ENCODE measurements at places on chromosomes 4 and X.
A peak's percentile ranks its signal among the peaks of the same experiment; 100 is the strongest.

GRCh38 chr4:189780391-189780790 lies 160.3 kb upstream of the FRG1 start:
- no peak for DNase-seq

GRCh38 chr4:117610706-117611308 lies 423.5 kb upstream of the NDST3 start:
- no peak for DNase-seq

- DNase-seq = peak; percentile 60
Observed at GRCh38 chrX:87805829-87806490, 288.4 kb downstream of the KLHL4 start.

GRCh38 chrX:119573840-119574393 lies 446 bp upstream of the UBE2A start:
- peak; percentile 65 for DNase-seq

GRCh38 chr4:27915822-27916221 lies 1055.2 kb downstream of the STIM2 start:
- no peak for DNase-seq

DNA sequence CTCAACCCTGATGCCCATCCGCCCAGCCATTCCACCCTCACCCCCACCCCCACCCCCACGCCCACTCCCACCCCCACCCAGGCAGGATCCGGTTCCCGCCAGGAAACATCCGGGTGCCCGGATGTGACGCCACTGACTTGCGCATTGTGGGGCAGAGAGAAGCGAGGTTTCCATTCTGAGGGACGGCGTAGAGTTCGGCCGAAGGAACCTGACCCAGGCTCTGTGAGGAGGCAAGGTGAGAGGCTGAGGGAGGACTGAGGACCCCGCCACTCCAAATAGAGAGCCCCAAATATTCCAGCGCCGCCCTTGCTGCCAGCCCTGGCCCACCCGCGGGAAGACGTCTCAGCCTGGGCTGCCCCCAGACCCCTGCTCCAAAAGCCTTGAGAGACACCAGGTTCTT lies at the start of gene MAGEA1:
Gene MAGEA1 (plus strand): TSS at position 154 of the 400 bp plus-strand sequence. CDS start 3,106 bp downstream, outside the sequence.
- DNase-seq = no peak

GRCh38 chrX:149527705-149528104 lies 13.1 kb upstream of the EOLA1 start:
- DNase-seq = peak; percentile 24

- no peak for DNase-seq
Observed at GRCh38 chr4:86449746-86450588, 90.1 kb upstream of the MAPK10 start.

- DNase-seq = peak; percentile 50
Observed at GRCh38 chr4:66590488-66591215, 920.4 kb upstream of the EPHA5 start.

DNA sequence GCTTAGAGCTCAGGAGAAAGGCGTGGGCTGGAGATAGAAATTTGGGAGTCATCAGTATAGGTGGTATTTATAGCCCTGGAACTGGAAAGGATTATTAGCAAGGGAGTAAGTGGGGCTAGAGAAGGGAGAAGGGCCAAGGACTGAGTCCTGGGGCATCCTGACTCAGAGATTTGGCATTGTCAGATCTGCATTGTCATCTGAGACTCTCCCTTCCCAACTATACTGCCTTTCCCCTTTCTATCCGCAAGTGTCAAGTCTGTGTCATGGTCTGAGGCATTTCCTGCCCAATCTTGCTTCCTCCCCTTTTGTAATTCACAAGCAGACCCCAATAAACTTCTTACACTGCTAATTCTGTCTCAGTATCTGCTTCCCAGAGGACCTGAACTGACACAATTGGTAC lies 24.4 kb upstream of the SLC25A43 start:
- DNase-seq = no peak

DNA sequence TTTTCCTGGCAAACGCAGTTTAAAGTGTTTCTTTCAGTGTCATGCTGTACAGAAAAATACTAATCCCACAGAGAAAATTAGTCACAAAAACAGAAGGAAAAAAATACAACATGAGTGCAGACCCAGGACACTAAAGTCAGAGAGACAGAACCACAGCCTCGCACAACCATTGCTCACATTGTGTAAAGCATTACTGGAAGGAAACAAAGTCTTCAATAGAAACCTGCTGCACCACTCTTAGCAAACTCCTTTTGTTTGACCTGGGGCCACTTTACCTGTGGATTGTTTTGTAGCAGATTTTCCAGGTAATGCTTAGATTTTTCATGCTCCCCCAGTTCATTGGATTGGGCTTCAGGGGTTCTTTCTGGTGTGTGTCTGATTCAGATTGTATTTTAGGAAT lies 131.8 kb upstream of the TMLHE start:
- DNase-seq = no peak

DNA sequence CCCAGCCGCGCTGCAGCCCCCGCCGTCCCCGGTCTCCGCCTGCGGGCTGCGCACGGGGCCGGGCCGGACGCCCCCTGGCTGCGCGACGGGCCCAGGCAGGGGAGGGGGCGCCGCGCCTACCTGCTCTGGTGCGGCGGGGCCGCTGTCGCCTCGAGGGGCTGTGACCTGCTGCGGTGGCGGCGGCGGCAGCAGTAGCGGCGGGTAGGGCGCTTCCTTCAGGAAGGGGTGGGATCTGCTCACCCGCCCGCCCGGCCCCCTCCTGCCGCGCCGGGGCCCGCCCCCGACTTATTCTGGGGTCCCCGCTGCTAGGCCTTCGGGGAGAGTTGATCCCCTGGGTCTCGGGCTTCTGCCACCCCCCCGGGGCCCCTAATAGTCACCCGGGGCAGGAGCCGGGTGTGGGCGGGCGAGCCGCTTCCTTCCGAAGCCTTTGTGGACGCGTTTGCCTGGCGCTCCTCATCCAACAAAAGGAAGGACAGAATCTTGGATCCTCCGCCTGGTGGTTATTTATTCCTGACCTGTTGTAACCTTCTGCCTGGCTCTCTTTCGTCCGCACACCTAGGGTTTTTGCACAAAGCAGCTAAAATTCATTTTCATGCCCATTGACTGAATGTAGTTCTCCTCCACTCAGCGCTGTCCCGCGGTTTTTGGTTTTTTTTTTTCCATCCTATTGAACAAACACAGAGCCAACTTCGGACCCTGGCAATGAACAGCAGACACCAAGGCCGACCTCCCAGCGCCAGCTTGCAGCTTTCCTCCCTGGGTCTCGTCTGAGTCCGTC lies at the start of gene TMEM150C:
Gene TMEM150C (minus strand): TSS at position 203 of the 778 bp plus-strand sequence. CDS start 57,331 bp downstream, outside the sequence.
- peak; percentile 39 for DNase-seq

GRCh38 chr4:56468097-56468422 lies 643 bp downstream of the SRP72 start:
- DNase-seq = peak; percentile 55

- DNase-seq = no peak
Observed at GRCh38 chrX:107560980-107561379, 67.3 kb upstream of the PRPS1 start.

- DNase-seq = no peak
Observed at GRCh38 chrX:72080150-72080549, 51.6 kb downstream of the RTL5 start.

- no peak for DNase-seq
Observed at GRCh38 chrX:149807747-149808458, 26.2 kb downstream of the MAGEA9 start.

GRCh38 chrX:153474718-153475117 lies 4.3 kb upstream of the HAUS7 start:
- DNase-seq = no peak

GRCh38 chr4:3868211-3869173 lies 102.3 kb downstream of the ADRA2C start:
- DNase-seq = peak; percentile 58

DNA sequence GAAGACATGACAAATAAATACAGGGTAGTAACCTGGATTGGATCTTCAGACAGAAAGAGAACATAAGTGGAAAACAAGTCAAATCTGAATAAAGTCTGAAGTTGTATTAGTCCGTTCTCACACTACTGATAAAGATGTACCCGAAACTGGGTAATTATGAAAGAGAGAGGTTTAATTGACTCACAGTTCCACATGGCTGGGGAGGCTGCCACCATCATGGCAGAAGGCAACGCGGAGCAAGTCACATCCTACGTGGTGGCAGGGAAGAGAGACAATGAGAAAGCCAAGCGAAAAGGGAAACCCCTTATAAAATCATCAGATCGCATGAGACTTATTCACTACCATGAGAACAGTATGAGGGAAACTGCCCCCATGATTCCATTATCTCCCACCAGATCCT lies 82.8 kb downstream of the USP46 start:
- no peak for DNase-seq

DNA sequence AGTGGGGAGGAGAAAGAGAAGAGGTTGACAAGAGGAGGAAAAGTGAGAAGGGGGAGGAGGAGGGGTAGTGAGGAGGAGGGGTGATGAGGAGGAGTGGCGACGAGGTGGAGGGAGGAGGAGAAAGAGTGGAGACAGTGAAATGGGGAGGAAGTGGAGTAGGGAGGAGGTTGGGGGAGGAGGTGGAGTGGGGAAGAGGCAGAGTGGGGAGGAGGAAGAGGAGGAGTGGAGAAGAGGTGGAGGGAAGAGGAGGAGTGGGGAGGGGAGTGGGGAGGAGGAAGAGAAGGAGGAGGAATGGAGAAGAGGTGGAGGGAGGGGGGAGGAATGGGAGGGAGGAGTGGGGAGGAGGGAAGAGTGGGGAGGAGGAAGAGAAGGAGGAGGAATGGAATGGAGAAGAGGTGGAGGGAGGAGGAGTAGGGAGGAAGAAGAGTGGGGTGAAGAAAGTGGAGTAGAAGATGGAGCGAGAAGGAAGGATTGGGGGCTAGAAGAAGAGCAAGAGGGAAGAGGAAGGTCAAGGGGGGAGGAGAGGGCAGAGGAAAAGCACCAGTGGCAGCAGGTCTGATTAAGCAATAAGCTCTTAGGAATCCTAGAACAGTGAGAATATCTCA lies 50.0 kb upstream of the MTNR1A start:
- DNase-seq = no peak

GRCh38 chrX:148763896-148764295 lies 263.5 kb downstream of the AFF2 start:
- no peak for DNase-seq

DNA sequence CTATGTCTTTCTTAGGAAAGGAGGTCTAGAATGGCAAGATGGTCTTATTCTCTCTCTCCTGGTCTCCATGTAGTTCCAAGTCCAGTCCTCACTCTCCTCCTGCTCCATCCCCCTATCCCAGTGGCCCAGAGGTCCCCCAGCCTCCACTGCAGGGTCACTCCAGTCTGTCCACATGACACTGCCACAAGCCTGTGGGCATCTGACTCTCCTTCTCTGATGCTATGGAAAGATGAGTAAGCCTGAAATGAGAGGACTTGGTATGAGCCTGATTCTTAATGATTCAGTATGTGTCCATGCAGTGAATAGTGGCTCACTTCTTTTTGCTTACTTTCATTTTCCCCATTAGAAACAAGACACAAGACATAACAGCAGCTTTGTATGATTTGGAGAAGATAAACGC lies 516.8 kb upstream of the ADGRL3 start:
- peak; percentile 20 for DNase-seq

GRCh38 chr4:118367872-118368271 lies 15.1 kb upstream of the PRSS12 start:
- no peak for DNase-seq

- peak; percentile 55 for DNase-seq
Observed at GRCh38 chrX:13087322-13088155, 43.1 kb upstream of the FAM9C start.

GRCh38 chr4:107548211-107548905 lies 171.7 kb downstream of the PAPSS1 start:
- DNase-seq = peak; percentile 55

DNA sequence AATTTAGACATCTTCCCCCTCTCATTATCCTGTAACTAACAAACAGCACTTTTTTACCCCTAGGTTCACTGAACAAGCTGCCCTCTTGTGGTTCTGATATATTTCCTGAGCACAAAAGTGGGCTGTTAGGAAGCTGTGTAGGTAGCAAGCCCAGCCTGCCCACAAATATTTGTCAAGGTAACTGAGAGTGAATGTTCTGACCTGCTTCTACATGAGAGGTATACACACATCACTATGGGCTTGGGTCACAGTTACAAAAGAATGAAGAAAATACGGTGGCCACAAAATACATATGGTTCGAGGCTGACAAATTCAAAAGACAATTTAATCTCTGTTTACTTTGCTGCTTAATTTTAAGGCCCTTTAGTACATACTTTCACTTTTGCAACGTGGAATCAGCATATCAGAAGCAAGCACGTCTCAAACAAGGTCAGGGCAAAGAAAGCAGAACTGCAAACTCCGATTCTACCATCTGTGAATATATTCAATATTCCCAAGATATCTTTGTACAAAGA lies 78.7 kb downstream of the RBM47 start:
- peak; percentile 30 for DNase-seq

GRCh38 chr4:33512397-33512796 lies 2731.9 kb downstream of the ARAP2 start:
- no peak for DNase-seq

- no peak for DNase-seq
Observed at GRCh38 chrX:108123591-108124366, 32.2 kb downstream of the ATG4A start.

- no peak for DNase-seq
Observed at GRCh38 chr4:6765703-6766102, 16.8 kb upstream of the KIAA0232 start.

- DNase-seq = no peak
Observed at GRCh38 chr4:70829492-70829891, 10.2 kb downstream of the GRSF1 start.

- DNase-seq = no peak
Observed at GRCh38 chr4:6230827-6231662, 30.7 kb upstream of the JAKMIP1 start.

DNA sequence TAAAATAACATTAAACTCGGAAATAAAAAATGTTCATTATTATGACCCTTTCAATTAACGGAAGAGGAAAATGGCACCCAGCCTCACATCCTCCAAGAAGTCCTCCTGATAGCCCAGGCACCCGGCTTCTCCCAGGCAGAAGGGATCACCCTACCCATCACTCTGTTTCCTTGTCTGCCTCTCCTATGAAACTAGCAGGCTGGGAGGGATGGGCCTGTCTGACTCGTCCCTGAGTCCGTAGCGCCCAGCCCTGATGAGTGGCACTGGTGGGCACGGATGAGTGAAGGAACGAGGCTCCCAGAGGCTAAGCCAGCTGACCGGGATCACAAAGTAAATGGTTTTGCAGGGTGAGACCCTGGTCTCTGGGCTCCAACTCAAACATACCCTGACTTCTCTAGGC lies 28.6 kb upstream of the KIAA0232 start:
- no peak for DNase-seq

DNA sequence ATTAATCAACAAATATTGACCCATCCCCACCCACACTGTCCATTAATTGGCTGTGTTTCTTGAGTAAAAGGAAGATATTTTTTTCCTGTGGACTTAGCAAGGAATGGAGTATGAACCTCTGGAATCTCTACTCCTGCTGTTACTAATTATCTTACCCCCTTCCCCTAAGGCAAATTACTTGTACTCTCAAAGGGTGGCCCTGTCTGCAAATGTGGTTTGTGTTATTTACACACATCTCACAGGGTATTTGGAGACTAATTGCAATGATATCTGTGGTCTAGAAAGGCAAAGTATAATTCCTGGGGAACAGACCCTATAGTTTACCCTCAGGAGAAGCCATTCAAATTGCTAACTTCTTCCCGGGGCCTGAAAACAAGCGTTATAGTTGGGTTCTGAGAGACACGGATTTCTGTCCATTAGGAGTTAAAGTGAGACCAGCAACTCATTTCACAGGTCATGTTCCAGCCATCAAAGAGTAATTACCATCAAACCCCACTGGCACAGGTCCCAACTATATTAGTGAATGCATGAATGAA lies 133.0 kb upstream of the RASGEF1B start:
- no peak for DNase-seq

All from cardiac muscle cell (in vitro differentiated cells and primary cell).